ACHN (cell line): ENCODE measurements at places on chromosomes 3 and 15.

DNA sequence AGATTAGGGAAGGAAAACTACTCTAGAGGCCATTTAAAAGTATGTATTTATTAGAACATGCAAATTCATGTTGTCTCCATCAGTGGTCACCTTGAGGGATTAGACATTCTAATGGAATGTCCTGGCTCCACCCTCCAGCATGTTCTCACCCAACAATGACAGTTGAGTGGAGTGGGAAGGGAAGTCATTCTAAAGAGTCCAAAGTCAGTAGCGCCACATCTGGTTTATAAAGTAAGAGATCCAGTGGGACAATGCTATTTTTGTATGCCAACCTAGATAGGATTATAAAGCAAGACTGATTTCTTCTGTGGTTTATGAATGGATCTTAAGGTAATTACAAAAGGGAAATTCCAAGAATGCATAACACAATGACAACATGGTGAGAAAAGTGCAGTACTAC is 33.3 kb downstream of the SLC24A1 start:
- no peak for DNase-seq

- peak; percentile 46 for DNase-seq
Measured at GRCh38 chr3:82055792-82056191, 294.3 kb upstream of the GBE1 start.

DNA sequence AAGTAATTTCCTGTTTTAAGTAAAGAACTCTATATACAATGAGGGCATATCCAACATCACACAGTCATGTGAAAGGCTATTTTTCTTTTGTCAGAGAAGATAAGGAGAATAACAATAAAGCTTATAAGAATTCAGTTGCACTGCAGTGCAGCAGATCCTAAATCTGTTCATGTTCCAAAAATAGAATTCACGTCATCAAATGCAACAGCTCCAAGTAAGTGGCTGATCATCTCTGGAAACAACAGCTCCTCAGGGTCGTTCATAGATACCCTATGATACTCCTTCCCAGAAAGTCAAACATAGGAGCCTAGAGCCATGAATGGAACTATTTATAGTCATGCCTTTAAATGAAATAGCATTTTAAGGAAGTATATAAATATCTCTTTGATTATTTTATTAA is 100.2 kb downstream of the FMN1 start:
- DNase-seq: no peak

DNA sequence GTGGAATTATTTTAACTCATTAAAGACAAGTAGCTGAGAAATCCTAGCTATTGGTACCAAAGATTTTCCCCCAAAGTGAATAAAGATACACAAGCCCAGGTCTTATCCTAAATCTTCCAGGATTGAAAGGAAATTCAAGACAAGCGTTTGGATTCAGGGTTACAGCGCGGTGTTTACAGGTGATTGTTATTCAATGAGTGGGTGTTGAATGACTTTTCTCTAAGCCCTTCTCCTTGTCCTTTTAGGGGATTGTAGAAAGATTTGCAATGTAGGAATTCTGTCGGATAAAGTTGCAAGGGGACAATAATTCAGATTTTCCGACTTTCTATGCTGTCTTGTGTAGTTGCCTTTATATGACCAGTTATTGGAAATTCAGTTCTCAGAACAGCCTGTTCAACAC is 57.2 kb downstream of the USP13 start:
- DNase-seq: no peak

DNA sequence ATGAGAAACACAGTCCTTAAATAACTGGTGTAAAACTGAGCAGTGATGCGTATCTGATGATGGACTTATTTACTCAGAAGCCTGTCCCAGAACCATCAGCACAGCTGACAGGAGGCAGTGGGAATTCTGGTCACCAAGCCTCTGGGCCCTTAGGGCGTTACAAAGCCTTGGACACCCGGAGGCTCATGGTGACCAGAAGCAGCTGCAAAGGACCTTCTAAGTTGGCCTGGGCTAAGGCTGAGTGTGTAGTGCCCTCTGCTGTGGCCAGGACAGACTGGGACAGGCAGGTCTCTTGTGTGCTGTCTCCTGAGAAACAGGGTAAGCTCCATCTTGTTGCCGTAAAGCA is 168.9 kb downstream of the ATP10A start:
- no peak for DNase-seq

DNA sequence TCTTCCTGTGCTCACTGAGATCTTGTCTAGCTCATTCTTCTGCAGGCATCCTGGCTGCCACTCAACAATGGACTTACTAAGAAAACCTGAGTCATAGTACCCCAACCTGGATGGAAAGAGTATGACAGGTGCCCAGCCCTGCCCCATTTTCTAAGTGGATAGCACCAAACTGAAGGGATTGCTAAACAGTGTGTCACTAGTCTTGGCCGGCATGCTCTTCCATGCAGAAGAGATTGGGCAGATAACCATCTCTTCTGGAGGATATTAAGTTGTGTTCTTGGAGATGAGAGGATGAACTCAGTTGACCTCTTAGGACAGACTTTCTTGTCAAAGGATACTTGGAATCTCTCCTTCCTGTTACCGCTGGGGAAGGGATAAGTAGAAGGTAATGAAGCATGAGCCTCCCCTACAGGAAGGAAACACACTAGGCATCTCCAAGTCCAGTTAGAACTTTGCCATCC is 797.5 kb downstream of the AGBL1 start:
- DNase-seq: no peak

- DNase-seq: peak; percentile 58
Measured at GRCh38 chr15:40344631-40345120, 3.9 kb upstream of the CCDC9B start.

DNA sequence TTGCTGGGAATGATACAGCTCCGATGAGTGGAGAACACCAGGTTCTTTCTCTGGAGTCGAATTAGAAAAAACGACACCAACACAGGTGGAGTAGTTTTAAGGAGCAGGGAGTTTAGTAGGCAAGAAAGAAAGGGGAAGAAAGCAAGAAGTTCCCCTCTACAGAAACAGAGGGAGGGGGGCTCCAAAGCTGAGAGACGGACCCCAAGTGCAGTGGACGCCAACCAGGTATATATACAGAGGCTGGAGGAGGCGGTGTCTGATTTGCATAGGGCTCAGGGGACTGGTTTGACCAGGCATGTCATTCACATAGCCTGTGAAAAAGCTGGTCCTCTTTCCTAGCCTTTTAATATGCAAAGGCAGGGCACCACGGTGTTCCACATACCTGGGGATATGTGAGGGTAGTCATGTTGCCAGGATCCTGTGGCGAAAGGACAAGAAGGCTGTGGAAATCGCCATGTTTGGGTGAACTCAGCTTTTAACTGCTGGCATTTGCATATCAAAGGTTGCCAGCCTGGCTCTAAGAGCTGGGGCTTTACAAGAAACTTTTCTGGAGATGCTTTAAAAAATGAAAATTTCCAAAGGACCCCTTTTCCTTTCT is 887.4 kb upstream of the EPHA6 start:
- DNase-seq: no peak

DNA sequence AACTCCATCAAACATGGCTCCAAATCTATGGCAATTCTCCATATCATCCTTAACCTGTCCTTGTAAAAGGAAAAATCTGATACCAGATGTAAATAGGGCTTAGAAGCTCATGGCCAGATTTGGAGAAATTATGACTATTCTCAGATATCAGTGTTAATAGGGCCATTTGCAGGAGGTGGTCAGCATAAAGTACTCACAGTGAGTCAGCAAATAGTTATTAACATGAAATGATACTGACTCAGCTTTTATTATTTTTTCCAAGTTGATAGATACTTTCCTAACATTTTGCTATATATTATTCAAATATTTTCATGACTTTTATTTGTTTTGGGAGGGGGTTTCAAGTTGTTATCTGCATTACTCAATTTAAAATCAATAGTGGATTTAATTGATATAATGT is 255.8 kb downstream of the MFSD1 start:
- DNase-seq: no peak

GRCh38 chr15:64051407-64052259 is 5.3 kb upstream of the DAPK2 start:
- no peak for DNase-seq

DNA sequence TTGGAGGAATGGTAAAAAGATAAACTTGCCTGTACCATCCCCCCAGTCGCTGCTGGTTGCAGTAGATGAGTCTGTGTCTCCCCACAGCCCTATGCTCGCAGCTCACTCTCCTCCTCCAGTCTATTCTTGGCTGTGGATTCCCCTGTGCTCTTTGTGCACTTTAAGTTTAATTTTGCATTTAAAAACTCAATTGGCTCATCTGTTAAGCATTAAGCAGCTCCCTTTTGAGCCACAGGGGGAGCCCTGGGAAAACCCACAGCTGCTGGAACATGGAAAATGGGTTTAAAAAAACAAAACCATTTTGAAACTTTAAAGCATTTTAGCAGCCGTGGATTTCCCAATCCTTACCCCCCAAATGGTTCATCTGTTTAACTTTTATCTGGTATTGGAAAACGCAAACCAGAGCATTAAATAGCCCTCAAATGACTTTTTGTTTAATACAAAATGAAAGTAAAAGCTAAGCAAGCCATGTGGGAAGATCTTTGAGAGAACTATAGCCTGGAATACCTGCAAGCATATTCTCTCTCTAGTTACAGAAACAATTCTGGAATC is 536.9 kb downstream of the ZIC1 start:
- DNase-seq: peak; percentile 82

DNA sequence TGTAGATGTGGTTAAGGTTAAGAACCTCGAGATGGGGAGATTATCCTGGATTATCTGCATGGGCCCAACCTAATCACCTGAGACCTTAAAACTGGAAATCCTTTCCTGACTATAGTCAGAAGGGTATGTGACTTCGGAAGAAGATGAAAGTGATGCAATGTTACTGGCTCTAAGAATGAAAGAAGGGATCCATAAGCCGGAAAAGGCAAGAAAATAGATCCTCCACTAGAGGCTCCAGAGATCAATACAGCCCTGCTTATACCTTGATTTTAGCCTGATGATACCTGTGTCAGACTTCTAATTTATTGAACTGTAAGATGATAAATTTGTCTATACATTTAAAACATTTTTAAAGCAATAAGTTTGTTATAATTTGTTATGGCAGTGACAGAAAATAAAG is 21.5 kb upstream of the GASK1A start:
- DNase-seq: no peak

DNA sequence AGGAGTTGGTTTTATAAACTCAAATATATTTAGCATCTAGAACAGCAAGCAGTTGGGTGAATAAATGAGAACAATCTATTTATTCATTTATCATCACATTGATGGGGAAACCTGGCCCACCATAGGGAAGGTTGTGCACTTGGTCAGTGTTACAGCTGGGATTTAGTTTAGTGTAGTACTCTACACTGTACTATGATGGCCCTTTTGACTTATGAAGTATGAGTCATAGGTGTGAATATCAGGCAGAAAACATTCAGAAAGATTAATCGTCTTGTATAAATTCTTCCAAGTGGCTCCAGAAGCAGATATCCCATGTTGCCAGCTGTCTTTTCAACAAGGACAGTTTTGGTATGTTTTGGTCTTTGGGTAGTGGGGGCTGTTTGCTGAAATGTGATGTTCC is 38.0 kb downstream of the BBS4 start:
- no peak for DNase-seq

- no peak for DNase-seq
Measured at GRCh38 chr3:58064923-58065638, 56.9 kb downstream of the FLNB start.

DNA sequence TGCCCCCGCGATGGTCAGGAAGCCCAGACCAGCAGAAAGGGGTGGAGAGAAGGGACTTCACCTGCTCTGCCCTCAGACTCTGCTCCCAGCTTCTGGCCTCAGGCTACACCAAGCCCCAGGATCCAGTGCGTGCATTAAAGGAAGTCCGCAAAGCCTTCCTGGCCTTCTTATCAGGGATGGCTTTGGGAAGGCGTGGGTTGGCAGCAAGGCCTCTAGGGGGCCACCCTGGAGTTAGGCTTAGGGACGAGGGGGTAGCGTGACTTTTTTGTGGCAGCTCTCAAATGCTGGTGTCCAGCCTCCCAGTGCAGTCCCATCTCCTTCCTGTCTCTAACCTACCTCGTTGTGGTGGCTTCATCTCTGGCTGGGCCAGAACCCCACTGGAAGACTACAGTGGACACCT is 18.9 kb upstream of the RPL29 start:
- DNase-seq: peak; percentile 7

DNA sequence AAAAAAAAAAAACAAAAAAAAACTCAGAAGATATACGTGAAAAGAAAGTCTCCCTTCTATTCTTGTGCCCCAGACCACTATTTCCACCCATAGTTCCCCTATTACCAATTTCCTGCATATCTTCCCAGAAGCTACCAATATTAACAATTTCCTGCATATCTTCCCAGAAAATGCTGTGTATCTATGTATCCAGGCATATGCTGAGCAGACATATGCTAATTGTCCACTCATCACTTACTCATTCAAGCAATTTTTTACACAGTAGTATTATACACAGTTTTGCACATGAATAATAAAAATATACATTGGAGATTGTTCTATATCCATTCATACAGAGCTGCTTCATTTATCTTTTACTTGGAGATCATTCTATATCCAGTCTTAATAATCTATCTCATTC is 12.6 kb upstream of the SLMAP start:
- DNase-seq: no peak

- DNase-seq: no peak
Measured at GRCh38 chr3:195068084-195069080, 202.6 kb downstream of the XXYLT1 start.

- no peak for DNase-seq
Measured at GRCh38 chr3:168671091-168671490, 575.4 kb upstream of the GOLIM4 start.

GRCh38 chr3:24604215-24604614 is 109.6 kb upstream of the THRB start:
- no peak for DNase-seq

DNA sequence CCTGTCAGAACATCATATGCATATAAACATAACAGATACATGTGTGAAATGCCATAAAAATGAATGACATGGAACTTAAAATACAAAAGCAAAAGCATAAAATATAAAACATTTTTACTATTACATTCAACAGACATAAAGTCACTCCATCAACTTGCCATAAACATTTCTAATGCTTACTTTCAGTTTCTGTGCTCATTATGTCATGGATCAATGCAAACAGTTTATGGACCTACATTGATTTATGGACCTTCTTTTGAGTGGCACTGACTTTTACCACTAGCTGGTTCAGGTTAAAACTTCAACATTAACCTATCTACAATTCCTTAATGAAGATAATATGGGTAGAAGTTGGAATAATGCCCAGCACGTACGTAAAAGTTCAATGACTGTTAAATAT is 577.4 kb upstream of the LMCD1 start:
- DNase-seq: no peak

DNA sequence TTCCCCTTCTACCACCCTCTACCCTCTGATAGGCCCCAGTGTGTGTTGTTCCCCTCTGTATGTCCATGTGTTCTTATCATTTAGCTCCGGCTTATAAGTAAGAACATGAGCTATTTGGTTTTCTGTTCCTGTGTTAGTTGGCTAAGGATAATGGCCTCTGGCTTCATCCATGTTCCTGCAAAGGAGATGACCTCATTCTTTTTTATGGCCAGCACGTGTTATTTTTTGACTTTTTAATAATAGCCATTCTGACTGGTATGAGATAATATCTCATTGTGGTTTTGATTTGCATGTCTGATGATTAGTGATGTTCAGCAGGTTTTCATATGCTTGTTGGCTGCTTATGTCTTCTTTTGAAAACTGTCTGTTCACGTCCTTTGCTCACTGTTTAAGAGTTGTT is 63.1 kb upstream of the NPHP3 start:
- no peak for DNase-seq

- no peak for DNase-seq
Measured at GRCh38 chr3:195801251-195802183, 10.2 kb downstream of the MUC4 start.

GRCh38 chr15:86650094-86650493 is 570.4 kb downstream of the AGBL1 start:
- peak; percentile 19 for DNase-seq
